ENCODE measurements at places on chromosomes 12 and 14.

- DNase-seq: no peak
Measured at GRCh38 chr14:19823178-19823577, 19.6 kb downstream of the OR4N2 start.

DNA sequence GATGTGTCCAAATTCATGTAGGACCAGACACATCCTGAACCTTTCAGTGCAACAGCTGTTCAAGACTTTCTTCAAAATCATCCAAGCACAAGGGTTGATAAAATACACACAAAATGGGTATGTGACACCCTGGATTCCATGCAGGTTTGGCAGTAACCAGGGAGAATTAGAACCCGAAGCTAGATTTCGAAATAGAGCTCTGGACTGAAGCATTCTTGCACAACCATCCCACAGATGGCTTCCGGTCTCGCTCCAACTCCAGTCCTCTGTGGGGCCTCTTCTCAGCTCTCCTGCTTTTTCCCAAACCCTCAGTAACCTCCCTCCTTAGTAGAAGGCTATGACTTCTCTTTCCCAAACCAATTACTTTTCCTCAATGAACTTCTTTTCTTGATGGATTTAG, 171.3 kb downstream of the TTC7B start:
- DNase-seq: no peak

DNA sequence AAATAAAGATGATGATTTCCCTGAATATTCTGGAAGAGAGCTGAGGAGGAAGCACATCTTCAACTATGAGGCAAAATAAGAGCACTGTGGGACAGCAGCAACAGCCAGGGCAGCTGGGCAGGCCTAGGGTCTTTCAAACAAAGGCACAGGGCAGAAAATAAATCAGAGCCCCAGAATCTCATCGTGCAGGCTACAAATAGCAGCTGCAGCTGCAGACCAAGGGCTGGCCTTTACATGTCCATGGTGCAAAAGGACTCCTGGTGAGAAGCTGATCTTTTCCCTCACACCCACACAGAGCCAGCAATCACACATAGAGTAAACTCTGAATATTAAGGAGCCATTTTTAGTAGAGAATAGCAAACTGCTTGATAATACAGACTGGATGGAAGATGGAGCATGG, 13.6 kb upstream of the MYBPC1 start:
- DNase-seq: no peak

DNA sequence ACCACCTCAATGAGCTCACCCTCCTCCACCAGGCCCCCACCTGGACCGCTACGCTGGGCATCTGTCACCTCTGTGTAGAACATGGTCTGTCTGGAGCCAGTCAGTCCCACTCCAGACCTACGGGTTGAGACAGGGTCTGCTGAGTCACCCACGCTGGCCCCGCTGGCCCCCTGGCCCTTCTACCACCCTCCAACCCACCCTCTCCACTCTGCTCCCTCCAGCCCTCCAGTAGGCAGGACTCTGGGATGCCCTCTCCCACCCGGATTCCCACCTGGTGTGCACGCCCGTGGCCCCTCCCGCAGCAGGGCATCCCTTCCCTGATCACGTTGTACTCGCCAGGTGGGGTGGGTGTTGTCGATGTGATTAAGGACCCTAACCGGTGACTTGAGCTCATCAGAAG, 4.6 kb upstream of the JAG2 start:
- DNase-seq: no peak

DNA sequence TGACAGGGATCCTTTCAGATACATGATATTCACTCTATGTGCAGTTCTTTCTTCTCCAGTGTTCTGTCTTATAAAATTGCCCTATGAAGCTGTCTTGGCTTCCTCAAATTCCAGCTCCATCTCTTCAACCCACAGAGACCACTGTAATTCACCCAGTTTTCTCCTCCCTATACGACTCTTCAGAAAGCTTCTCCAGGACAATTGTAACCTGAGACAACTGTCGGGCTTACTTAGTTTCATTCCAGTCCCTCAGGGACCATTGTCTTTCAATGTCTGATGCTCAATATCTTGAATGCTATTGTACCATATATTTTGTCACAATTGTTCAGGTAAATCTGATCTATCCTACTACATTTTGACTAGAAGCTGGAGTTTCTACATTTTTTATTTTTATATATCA, 345.3 kb downstream of the RPL10L start:
- no peak for DNase-seq

DNA sequence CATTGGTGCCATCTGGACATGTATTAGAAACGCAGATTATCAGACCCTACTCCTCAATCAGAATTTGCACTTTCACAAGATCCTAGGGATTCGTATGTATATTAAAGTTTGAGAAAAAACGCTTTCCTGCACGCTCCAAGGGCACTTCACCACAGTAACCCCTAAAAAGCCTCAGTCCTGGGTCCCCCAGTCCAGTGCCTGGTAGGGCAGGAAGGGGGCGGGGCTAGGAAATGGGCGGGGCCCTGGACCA, 369 bp downstream of the DEPDC4 start:
- no peak for DNase-seq

DNA sequence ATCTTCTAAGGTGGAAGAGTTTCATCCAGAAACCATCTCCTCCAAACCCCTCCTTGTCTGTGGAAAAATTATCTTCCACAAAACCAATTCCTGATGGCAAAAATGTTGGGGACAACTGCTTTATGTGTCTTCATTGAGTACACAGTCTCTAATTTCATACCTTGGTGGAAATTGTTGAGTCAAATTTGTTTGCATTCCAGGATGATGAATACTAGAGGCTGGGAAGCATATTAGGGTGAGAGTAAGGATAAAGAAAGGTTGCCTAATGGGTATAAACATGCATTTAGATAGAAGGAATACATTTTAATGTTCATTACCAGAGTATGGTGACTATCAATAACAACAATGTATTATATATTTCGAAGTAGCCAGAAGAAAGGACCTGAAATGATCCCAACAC, 98.2 kb downstream of the C12orf42 start:
- DNase-seq: no peak

DNA sequence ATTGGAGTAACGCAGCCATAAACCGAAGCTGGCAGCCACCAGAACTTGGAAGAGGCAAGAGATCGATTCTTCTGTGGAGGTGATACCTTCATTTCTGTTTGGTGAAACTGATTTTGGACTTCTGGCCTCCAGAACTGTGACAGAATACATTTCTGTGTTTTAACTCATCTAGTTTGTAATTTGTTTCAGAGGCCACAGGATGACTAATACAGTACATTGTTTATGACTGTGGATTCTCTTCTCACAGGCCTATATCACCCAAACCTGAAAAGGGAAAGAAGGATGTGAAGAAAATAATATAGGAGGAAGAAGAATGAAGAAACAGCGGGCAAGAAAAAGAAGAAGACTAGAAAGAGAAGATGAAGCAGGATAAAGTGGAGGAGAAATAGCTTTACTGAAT, 263.8 kb upstream of the DIO2 start:
- no peak for DNase-seq

DNA sequence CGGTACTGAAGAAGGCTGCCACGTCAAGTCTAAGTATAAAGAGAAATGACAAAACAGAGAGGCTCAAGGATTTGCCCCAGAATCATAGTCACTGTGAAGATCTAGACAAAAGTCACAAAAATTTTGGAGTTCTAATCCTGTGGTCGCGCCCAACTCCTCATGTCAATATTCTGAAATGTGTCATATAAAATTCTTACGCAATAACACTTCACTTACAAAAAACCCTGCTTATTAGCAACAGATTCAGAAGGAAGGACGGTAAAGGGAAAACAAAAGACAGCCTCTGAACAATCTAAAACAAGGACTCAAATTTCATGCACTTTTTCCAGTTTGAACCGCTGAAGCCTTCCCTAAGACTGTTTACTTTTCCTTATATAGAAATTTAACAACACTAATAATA, 94.7 kb downstream of the TSPAN8 start:
- DNase-seq: no peak

DNA sequence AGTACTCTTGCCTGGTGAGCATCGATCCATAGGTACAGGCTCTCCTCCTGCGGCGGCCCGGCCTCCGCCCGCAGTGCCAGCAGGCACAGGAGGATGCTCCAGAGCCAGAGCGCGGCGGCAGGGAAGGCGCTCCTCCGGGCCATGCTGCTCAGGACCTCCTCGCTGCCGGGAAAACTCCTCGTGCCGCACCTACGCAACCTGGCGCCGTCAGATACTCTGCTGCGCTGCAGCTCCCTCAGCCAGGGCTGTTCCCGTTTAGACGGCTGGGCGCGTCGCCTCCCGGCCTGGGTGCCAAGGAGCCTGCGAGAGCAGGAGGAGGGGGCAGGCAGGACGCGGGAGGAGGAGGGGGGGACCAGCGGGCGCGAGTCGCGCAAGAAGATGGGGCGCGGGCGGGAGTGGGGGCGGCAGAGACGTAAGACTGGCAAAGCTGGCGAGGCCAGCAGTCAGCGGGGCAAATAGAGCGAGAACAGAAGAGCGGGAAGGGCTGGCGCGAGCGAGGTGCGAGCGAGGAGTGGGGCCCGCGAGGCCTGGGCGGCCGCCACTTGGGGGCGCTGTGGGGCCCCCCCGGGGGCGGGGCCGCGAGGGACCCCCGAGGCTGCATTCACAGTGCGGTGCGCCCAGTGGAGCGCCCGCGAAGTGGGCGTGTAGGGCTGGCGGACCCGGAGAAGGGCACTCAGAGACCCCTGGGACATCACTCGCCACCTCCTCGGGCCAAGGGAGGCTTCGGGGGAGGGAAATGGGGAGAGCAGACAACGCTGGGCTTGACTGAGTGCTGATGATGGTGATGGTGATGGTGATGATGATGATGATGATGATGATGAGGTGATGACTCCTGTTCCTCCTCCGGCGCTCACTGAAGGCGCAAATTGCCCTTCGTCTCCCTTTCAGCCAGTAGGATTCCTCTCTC, at the start of gene WIF1:
Gene WIF1, minus strand, starts transcription at position 257 of the 907 bp plus-strand sequence. Its CDS starts 114 bp downstream, at position 143.
- peak; percentile 6 for DNase-seq

GRCh38 chr14:57491640-57492039, 2.0 kb downstream of the CCDC198 start:
- no peak for DNase-seq

- DNase-seq: no peak
Measured at GRCh38 chr12:2082321-2082720, 29.5 kb downstream of the CACNA1C start.

DNA sequence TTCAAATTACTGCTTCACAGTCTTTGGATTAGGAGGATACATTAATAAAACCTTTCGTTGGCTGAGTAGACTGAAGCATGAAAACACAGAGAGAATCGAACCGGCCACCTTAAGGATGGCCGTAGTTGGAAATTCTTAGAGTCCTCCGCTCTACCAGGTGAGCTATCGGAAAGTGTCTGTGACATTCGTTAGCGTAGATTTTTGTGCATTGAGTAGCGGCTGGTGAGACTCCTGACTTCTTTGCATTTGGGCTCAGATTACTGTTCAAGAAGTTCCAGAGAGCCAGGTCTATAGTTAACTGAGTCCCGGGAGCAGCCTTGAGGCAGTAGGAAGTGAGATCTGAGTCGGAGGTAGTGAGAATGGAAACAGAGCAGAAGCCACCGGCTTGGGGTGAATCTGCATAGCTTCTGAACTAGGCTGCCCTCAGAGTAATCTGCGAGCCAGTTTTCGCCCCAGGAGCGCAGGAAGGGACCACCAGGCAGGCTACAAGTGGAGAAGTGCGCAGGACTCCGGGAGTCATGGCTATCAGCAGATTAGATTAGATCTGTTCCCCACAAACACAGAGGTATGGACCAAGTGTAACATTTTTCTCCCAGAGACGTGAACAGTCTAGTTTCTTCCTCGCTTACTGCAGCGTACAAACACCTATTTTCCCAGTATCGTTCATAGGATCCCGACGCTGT, 11.0 kb downstream of the OR6S1 start:
- no peak for DNase-seq

- DNase-seq: no peak
Measured at GRCh38 chr12:8603286-8603685, 9.4 kb downstream of the AICDA start.

- no peak for DNase-seq
Measured at GRCh38 chr12:94795520-94795919, 145.2 kb upstream of the TMCC3 start.

DNA sequence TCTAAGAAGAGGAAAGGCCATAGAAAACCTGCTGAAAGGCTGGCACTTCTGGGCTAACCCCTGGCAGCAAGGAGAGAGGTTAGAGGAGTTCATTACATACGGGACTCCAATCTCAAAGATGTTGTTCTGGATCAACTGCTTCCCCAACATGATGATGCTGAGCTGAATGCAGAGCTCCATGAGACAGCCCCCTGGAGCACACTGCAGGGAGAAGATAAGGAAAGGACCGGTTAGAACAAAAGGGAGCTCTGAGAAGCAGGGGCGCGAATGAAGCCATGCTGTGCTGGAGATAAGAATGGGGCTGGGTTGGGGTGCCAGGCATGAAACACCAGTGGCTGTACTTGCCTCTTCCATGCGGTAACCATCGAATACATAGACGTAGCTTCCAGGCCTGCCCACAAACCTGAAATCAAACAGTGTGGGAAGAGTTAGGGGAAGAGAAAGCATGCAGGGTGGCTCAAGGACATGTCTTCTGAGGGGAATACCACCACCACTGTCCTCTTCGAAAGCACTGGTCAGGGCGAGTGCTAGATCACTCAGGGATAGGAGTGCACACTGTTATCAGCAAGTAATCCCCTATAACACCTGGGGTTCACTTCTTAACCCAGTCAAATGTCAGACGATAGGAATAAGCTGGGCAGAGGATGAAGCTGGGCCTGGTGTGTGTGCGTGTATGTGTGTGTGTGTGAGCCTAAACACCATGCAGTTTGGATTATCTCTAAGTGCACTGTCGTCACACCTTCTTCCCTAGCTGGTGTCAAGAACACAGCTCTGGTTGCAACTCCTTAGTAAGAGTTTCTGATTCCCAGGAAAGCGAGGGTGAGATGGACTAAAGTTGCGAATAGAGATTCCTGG, 180.9 kb downstream of the NTF3 start:
- no peak for DNase-seq

- DNase-seq: no peak
Measured at GRCh38 chr12:17370621-17371020, 719.4 kb downstream of the RERGL start.

- DNase-seq: no peak
Measured at GRCh38 chr12:26360062-26360461, 164.7 kb downstream of the SSPN start.

DNA sequence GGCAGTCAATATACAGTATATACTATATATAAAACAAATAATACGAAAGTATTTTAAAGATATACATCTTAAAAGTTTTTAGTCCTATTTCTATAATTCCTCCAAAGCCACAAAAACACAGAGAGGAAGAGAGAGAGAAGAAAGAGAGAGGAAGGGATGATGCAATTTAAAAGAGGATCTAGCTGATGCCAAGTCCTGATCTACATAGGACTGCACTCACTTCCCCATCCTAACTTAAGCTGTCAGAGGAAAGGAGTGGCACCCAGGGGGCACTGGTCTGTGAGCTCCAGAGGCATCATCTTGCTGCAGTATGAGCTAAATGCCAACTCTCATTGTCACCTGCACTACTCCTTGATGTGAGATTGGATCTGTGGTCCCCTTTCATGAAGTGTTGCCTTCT, 95.8 kb downstream of the C12orf42 start:
- no peak for DNase-seq

- no peak for DNase-seq
Measured at GRCh38 chr12:51960890-51961289, 9.4 kb downstream of the ACVR1B start.

DNA sequence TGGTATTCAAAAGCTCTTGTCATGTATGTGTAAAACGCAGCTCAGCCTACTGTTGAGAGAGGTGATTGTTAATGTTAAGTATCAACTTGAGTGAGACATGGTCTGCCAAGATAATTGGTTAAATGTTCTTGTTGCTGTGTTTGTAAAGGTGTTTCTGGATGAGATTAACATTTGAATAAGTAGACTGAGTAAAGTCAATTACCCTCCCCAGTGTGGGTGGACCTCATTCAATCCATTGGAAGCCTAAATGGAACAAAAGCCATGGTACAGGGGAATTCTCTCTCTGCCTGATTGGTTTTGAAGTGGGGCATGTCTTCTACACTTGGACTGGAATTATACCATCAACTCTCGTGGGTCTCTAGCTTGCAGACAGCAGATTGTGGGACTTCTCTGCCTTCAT, 63.8 kb upstream of the RERGL start:
- DNase-seq: no peak

All from activated CD4-positive, alpha-beta T cell treated with anti-CD3 and anti-CD28 coated beads, Interleukin-2, amount 50 U/mL, for 4 hours (primary cell).